ENCODE measurements at places on chromosomes 3 and 15. TPM values are rescaled to one million over a fixed set of nuclear protein-coding genes. Genes with fewer than 3 reads are reported as not detected.

The IL20RB gene
- 1.3 TPM for total RNA-seq

The SHC4 gene
- total RNA-seq, result 8.9 TPM

The CELF6 gene
- 0.16 TPM for total RNA-seq

The ZNF620 gene
- total RNA-seq, result 6.7 TPM

The MST1R gene
- total RNA-seq, result 1.2 TPM

The ITIH1 gene
- not detected for total RNA-seq

The GPR176 gene
- total RNA-seq, result 0.53 TPM

The NR2E3 gene
- not detected for total RNA-seq

The MED12L gene
- 7.1 TPM for total RNA-seq

The ATP1B3 gene
- total RNA-seq, result 206 TPM

The CLDN16 gene
- not detected for total RNA-seq

The CCDC13 gene
- total RNA-seq, result not detected

The P3H2 gene
- total RNA-seq, result not detected

The GXYLT2 gene
- 0.05 TPM for total RNA-seq

The GHRL gene
- 2.1 TPM for total RNA-seq

The PLCB2 gene
- 96.3 TPM for total RNA-seq

- H3K4me1 ChIP-seq, result no peaks in the 10 kb centered on the region
- no peaks in the 10 kb centered on the region for H3K36me3 ChIP-seq
- H3K4me3 ChIP-seq, result no peak overlapping the region
- DNase-seq, result no peak
These were observed 24.5 kb upstream of the GOLGA6C start for GRCh38 chr15:75233504-75234190.

- no peak overlapping the region for H3K4me3 ChIP-seq
- no peaks in the 10 kb centered on the region for H3K4me1 ChIP-seq
- H3K36me3 ChIP-seq, result no peaks in the 10 kb centered on the region
- no peak overlapping the region for H3K27ac ChIP-seq
These were observed 405.9 kb downstream of the SOX2 start for GRCh38 chr3:182117583-182117982.

GRCh38 chr3:188407158-188407880 is 253.4 kb downstream of the LPP start:
- no peaks in the 10 kb centered on the region for H3K27me3 ChIP-seq
- H3K36me3 ChIP-seq, result peaks cover 23% of the 10 kb centered on the region
- H3K4me1 ChIP-seq, result peaks cover 23% of the 10 kb centered on the region
- no peak overlapping the region for H3K27ac ChIP-seq
- H3K4me3 ChIP-seq, result no peak overlapping the region
- no peak for DNase-seq

GRCh38 chr3:123394391-123395020 is 54.4 kb downstream of the ADCY5 start:
- H3K4me1 ChIP-seq, result no peaks in the 10 kb centered on the region
- H3K36me3 ChIP-seq, result no peaks in the 10 kb centered on the region
- no peak overlapping the region for H3K27ac ChIP-seq
- H3K27me3 ChIP-seq, result peaks cover 14% of the 10 kb centered on the region
- no peak for DNase-seq
- H3K4me3 ChIP-seq, result no peak overlapping the region

GRCh38 chr3:122572940-122573412 is 4.5 kb upstream of the PARP15 start:
- peaks cover 55% of the 10 kb centered on the region for H3K4me1 ChIP-seq
- no peak for DNase-seq
- peaks cover 65% of the 10 kb centered on the region for H3K36me3 ChIP-seq
- H3K27ac ChIP-seq, result peak overlapping the region; percentile 71

- H3K27me3 ChIP-seq, result no peaks in the 10 kb centered on the region
- H3K4me1 ChIP-seq, result no peaks in the 10 kb centered on the region
- H3K4me3 ChIP-seq, result no peak overlapping the region
- H3K36me3 ChIP-seq, result no peaks in the 10 kb centered on the region
These were observed 728.3 kb upstream of the SGO1 start for GRCh38 chr3:20914310-20914709.

DNA sequence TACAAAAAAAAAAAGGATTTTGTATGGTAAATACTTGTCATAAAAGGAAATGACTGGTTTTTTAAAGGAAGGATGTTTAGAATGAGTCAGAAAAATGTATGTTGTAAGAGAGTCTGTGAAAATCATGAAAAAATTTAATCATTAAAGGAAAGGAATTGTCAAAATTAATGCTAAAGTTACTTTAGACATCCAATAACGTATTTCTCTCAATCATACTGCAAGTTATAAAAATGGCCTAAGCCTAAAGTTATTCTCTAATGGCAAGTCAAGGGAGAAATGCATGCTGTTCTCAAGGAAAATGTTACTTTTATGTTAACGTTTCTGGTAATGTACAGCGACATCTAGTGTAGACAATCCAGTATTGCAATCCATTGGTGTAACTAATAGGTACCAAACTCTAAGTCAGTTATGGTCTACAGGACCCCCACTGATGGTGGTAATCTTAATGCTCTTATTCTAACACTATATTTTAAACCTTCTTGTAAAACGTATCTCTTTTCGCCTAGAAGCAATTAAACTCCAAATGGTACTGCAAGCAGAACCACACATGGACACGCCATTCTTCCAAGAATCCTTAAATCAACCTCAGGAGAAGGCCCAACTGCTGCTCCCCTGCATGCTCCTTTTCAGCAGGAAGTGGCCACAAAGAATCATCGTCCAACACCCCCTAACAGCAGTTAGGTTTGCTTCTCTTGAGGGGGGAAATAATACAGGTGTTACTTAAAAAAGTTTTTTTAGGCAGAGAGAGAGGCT is 35.2 kb downstream of the NCEH1 start:
- H3K27me3 ChIP-seq, result no peaks in the 10 kb centered on the region
- DNase-seq, result no peak
- peaks cover 15% of the 10 kb centered on the region for H3K4me1 ChIP-seq
- no peaks in the 10 kb centered on the region for H3K36me3 ChIP-seq

GRCh38 chr3:156010829-156011228 is 109.5 kb upstream of the KCNAB1 start:
- H3K27me3 ChIP-seq, result peaks cover 9% of the 10 kb centered on the region
- no peaks in the 10 kb centered on the region for H3K4me1 ChIP-seq
- no peak overlapping the region for H3K4me3 ChIP-seq

DNA sequence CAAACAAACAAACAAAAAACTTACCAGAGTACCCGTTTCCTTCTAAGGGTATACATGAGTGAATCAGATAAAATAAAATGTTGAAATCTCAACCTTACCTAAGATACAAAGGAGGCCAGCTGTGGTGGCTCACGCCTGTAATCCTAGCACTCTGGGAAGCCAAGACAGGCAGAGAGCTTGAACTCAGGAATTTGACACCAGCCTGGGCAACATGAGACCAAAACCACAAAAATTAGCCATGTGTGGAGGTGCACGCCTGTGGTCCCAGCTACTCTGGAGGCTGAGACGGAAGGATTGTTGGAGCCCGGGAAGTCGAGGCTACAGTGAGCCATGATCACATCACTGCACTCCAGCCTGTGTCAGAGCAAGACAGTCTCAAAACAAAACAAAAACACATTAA is 11.0 kb upstream of the FAM219B start:
- no peaks in the 10 kb centered on the region for H3K27me3 ChIP-seq
- H3K36me3 ChIP-seq, result peaks cover 67% of the 10 kb centered on the region
- peaks cover 4% of the 10 kb centered on the region for H3K4me1 ChIP-seq
- DNase-seq, result no peak

GRCh38 chr3:149564079-149564478 is 89.6 kb downstream of the TM4SF4 start:
- no peak overlapping the region for H3K4me3 ChIP-seq
- peaks cover 2% of the 10 kb centered on the region for H3K4me1 ChIP-seq
- H3K27ac ChIP-seq, result no peak overlapping the region
- DNase-seq, result no peak
- H3K36me3 ChIP-seq, result no peaks in the 10 kb centered on the region

GRCh38 chr15:88954431-88955277 is 41.5 kb upstream of the MFGE8 start:
- H3K4me1 ChIP-seq, result no peaks in the 10 kb centered on the region
- H3K4me3 ChIP-seq, result no peak overlapping the region
- H3K27me3 ChIP-seq, result peaks cover 2% of the 10 kb centered on the region
- no peaks in the 10 kb centered on the region for H3K36me3 ChIP-seq

DNA sequence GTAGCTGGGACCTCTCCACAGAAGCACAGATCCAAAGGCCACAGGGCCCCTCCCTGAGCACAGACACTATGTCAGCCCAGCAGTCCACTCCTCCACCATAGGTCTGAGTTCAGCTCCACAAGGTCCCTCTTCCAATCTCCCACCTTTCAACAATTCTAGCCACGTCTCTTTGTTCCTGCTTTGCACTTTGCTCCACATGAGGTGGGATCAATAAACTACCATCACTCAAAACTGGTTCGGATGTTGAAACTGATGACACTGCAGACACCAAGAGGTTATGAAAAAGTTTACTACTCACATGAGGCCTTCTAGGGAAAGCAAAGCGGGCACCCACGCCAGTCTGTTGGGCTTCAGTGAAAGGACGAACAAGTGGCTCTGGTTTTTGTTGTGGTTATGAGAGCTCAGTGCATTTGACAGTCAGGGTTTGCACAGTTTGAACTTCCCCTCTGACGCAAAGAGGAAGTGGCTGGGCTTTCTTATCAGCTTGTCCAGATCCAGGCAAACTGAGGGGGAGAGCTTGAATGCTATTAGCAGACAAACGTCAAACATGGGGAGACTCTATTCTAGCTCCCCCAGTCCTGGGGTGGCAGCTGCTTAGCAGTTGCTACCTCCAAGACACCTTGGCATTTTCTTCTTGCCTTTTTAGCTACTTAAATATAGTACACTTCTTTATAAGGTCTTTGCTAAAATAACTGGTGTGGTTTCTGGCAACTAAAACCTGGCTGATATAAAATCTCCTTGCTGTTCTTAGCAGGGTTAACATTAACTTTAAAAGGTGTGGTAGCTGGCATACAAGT is 37.8 kb downstream of the ZNF445 start:
- H3K4me1 ChIP-seq, result peaks cover 44% of the 10 kb centered on the region
- H3K27ac ChIP-seq, result peak overlapping the region; percentile 90
- peak; percentile 71 for DNase-seq

- no peak overlapping the region for H3K4me3 ChIP-seq
- DNase-seq, result no peak
- peaks cover under 1% of the 10 kb centered on the region for H3K36me3 ChIP-seq
- H3K27ac ChIP-seq, result no peak overlapping the region
- no peaks in the 10 kb centered on the region for H3K27me3 ChIP-seq
These were observed 222.8 kb upstream of the ST8SIA2 start for GRCh38 chr15:92170897-92171296.

DNA sequence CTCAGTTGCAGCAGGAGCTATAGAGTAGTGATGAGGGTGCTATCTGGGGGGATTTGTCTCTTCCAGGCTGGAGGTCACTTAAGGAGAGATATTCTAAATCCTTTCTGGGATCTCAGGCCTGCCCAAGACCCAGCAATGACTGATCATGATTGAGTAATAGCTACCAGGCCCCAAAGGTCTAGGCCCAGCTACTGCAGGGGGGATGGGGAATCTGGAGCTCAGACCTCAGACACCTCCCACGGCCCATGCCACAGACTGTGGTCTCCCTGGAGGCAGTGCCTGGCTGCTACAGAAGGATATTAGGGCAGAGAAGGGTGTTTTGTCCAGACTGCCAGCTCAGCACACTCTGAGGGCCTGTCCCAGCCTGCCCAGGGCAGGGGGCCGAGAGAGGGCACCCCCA is 6.9 kb downstream of the SLC38A3 start:
- peaks cover 11% of the 10 kb centered on the region for H3K27me3 ChIP-seq
- no peaks in the 10 kb centered on the region for H3K4me1 ChIP-seq
- H3K27ac ChIP-seq, result no peak overlapping the region
- H3K36me3 ChIP-seq, result no peaks in the 10 kb centered on the region
- no peak for DNase-seq

- peaks cover 11% of the 10 kb centered on the region for H3K27me3 ChIP-seq
- no peak overlapping the region for H3K4me3 ChIP-seq
- H3K36me3 ChIP-seq, result no peaks in the 10 kb centered on the region
- DNase-seq, result no peak
- H3K27ac ChIP-seq, result no peak overlapping the region
- peaks cover 9% of the 10 kb centered on the region for H3K4me1 ChIP-seq
These were observed 69.3 kb upstream of the PRR23C start for GRCh38 chr3:139113993-139114375.

GRCh38 chr3:155080692-155081091 is 573 bp downstream of the MME start:
- H3K4me3 ChIP-seq, result no peak overlapping the region
- no peak overlapping the region for H3K27ac ChIP-seq
- H3K36me3 ChIP-seq, result no peaks in the 10 kb centered on the region
- no peaks in the 10 kb centered on the region for H3K4me1 ChIP-seq
- peaks cover 33% of the 10 kb centered on the region for H3K27me3 ChIP-seq

DNA sequence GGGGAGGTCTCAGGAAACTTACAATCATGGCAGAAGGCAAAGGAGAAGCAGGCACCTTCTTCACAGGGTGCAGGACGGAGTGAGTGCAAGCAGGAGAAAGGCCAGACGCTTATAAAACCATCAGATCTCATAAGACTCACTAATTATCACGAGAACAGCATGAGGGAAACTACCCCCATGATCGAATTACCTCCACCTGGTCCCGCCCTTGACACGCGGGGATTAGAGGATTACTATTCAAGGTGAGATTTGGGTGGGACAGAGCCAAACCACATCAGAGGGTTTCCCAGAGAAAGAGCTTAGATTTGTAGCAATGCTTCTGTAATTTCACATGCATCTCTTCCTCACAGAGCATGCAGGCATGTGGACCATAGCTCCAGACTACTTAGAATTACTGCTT is 615.7 kb upstream of the UBE2E2 start:
- DNase-seq, result no peak
- H3K27ac ChIP-seq, result no peak overlapping the region
- no peaks in the 10 kb centered on the region for H3K27me3 ChIP-seq
- no peaks in the 10 kb centered on the region for H3K36me3 ChIP-seq
- H3K4me3 ChIP-seq, result no peak overlapping the region

- no peak overlapping the region for H3K27ac ChIP-seq
- no peaks in the 10 kb centered on the region for H3K4me1 ChIP-seq
- no peaks in the 10 kb centered on the region for H3K36me3 ChIP-seq
- DNase-seq, result no peak
These were observed 25.6 kb upstream of the ALDH1L1 start for GRCh38 chr3:126205717-126206655.

DNA sequence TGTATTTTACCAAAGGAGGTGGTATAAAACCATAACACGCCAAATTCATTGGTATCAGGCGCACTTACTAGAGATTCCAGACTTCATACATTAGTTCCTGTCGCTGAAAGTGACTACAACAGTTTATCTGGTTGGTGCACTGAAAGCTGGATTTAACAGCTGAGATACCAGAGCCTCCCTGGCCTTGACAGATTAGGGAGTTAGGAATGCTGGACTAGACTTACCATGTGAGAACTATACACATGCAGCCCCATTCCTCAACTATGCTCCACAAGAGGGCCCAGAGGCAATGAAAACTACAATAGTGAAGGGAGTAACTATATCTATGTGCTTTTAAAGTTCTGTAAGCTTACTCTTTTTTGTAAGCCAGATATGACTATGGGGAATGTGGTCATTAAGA is 174.4 kb downstream of the STAG1 start:
- H3K27ac ChIP-seq, result no peak overlapping the region
- DNase-seq, result no peak
- peaks cover 14% of the 10 kb centered on the region for H3K36me3 ChIP-seq
- H3K4me3 ChIP-seq, result no peak overlapping the region
- H3K4me1 ChIP-seq, result no peaks in the 10 kb centered on the region
- no peaks in the 10 kb centered on the region for H3K27me3 ChIP-seq

DNA sequence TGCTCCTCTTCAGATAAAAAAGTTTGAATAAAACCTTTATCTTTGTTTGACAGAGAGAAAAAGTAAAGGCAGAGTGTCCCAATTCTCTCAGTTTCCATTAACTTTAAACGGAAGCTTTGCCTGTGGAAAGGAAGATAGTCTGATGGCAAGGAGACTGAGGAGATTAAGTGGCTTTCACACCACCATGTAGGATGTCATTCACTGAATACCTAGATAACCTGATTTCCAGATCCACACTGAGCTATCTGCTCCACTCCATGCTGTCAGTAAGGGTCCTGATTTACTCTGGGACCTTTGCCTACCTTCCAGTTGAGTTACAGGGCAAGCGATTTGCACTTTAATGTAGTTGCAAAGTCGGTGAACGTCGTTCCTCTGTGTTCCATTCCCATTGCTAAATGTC is 233.4 kb upstream of the TBL1XR1 start:
- H3K4me3 ChIP-seq, result no peak overlapping the region
- H3K27ac ChIP-seq, result no peak overlapping the region
- H3K4me1 ChIP-seq, result peaks cover 25% of the 10 kb centered on the region
